Activated CD4-positive, CD25-positive, alpha-beta regulatory T cell treated with anti-CD3 and anti-CD28 coated beads, Interleukin-2, amount 50 U/mL, for 72 hours (primary cell): ENCODE measurements at places on chromosomes 13 and 19.

- DNase-seq: no peak
Measured at GRCh38 chr13:30648522-30649012, 30.8 kb downstream of the USPL1 start.

GRCh38 chr19:54035215-54036178 is 28.2 kb downstream of the VSTM1 start:
- DNase-seq: no peak

DNA sequence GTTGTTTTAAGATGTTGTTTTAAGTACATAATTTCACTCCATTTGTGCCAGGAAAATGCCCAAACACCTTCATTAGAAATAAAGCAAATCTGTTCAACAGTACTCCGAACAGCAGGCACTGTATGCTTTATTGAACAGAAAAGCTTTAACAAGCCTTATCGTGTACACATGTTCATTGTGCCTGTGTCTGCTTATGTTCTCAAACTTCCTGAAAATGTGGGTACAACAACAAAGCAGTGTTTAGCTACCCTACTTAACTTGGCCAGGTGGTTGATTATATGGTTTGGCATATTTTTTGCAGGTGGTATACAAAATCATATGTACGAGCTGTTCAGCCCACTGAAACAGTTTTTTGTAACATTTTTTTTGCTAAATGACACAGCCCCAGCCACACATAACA is 718.0 kb downstream of the DACH1 start:
- no peak for DNase-seq

- no peak for DNase-seq
Measured at GRCh38 chr13:43666403-43666802, 120.4 kb downstream of the ENOX1 start.

GRCh38 chr19:7636691-7637373 is at the start of gene STXBP2:
Gene STXBP2, plus strand, starts transcription at chr19:7637110. Its CDS starts 40 bp downstream, at chr19:7637150.
- DNase-seq: peak; percentile 91

- no peak for DNase-seq
Measured at GRCh38 chr13:19183676-19184075, 2.1 kb upstream of the TUBA3C start.

DNA sequence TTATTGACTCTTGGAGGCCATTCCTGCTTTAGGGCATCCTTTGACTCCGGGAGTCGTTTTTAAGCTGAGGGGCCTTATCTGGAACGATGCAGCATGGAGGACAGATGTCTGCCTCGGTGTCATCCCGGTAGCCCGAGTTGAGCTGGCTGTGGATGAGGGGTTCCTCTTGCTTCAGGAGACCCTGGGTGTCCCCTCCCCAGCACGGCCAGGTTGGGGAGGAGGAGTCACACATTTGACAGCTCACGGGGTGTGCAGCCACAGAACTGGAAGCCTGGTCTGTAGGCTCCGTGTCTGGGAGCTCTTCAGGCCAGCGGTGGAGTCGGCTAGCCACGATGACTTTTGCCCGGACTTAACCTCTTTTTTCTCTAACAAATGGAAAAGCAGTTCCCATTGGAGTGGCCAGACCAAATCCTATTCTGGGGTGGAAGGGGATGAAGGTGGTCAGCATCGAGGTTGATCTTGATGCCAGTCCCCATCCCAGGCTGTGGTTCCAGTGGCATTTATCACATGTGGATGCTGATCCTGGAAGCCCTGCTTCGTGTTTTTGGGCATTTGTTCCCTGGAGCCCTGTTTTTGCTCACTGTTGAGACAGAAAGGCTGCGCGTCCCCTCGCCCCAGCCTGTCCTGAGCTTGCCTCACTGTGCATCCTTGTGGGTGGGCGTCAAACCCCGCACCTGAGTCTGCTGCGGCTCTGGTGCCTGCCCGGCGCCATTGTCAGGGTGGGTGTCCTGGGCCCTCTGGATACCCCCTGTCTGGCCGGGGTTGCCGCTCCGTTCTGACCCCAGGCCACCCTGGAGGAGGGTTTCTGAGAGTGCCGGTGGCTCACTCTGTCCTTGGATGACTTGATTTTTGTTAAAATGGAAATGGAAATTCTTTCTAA is 12.0 kb downstream of the TFDP1 start:
- no peak for DNase-seq

DNA sequence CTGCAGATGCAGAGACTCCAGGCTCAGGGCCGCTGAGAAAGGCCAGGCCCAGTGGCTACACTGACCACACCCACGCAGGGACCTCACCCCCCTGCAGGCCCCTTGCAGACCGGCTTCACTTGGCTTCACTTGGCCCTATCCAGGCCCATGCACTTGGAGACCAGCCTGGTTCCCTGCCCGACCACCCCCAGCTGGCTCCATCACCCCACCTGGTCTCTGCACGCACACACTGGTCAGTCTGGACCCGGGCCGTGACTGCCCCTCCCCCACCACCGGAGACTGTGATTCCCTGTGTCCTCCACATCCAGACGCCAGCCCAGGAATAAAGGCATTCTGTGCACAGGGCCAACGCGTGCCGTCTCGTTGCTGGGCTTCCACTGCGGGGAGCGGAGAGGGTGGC is 4.9 kb upstream of the EBI3 start:
- DNase-seq: no peak

- no peak for DNase-seq
Measured at GRCh38 chr13:99053636-99054233, 75.9 kb upstream of the DOCK9 start.

DNA sequence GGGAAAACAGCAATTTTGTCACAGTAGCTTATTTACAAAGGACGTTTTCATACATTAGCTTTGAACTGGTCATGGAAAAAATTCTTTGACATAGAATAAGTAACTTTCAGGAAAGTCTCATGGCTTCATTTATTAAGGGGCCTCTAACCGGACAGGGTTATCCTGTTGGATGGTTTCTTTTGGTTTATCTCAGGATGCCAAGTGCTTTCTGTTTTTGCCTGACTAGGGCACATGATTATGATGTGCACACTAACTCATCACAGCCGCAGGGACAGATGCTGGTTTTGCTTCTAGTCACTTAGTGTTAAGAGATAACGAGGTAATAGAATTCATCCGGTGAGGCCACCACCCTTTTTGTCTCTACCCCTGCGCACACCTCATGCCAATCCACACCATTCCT is 53.0 kb downstream of the TGDS start:
- DNase-seq: no peak

DNA sequence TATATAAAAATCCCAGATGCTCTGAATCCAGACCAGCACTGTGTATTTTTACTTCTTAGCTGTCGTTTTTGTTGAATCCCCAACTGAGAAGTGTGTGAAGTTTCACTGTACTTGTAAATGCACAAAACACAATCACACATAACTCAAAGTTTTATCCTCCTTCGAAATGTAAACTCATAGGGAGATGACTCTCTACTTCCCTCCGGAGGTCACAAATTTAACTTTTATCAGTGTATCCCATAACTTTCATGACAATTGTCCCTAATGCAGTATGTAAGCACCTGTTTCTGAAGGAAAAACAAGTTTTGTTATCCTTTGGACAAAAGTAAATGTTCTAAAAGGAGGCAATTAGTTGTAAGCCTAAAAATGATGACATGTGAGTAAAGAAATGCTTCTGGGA is 665.0 kb upstream of the SLITRK6 start:
- DNase-seq: no peak

DNA sequence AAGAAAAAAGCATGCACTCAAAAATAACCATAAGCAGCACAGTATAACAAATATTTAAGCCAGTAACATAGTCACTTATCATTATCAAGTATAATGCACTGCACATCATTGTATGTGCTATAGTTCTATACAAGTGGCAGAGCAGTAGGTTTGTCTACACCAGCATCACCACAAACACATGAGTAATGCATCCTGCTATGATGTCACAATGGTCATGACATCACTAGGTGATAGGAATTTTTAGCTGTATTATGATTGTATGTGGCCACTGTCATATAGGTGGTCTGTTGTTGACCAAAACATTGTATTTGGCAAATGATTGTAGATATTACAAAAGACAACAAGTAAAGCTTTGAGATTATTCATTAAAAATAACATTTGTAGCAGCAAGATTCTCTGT is 860.7 kb upstream of the GPC6 start:
- no peak for DNase-seq

DNA sequence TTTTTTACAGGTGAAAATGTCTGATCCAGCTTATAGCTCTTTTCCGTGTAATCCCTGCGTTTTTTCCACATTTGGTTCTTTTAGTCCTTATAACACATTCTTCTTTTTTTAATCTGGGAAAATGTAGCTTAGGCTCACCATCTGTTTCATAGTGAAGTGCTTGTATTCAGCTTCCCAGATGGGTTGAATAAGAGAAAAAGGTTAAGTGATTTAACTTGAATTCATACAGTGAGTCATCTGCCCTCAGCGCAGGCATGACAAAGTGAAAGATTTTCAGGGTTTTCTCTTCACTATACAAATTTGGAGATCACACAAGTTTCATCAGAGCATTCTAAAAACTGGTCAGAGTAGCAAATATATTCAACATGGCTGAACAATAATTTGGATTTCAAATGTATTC is 224.8 kb downstream of the SPRY2 start:
- DNase-seq: no peak

DNA sequence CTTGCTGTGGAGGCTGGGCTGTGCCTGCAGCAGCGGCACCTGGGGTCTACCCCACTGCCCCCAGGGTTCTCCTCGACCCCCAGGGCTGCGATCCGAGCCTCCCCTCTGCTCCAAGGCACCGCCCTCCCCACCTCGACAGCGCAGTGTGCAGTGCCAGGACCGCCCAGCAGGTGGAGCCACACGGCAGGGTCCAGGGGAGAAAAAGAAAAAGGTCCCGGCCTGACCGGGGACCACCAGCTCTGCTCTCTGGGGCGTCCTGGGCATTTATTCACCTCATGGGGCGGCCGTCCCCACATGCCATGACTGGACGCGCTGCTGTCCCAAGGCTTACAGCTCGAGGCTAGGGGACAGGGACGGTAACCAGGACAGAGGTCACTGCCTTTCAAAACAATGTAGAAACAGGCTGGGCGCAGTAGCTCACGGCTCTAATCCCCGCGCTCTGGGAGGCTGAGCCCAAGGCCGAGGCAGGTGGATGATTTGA is 10.6 kb downstream of the REXO1 start:
- peak; percentile 77 for DNase-seq

DNA sequence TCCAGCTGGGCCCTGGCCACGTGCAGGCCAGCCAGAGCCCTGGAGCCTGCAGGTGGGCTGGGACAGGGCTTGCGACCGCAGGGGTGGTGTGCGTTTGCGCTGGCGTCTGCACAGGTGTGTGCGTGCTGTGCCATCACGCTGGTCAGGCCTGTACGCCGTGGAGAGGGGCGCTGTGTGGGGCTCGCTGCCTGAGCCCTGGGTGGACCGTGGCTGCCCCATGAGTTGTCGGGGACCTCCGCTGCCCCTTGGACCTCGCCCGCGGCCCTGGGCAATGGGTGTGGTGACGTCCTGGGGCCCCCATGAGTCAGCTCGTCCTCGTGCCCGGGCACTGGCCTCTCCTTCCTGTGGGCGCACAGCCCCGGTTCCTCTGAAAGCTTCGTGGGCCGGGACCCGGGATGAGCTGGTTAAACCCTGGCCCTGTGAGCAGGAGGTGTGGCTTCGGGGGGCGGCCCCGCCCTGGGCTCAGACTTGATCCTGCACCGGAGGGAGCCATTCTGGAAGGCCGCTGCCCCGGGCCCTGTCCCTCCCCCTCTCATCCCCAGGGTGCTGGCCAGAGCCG is 6.8 kb downstream of the CSNK1G2 start:
- no peak for DNase-seq

- DNase-seq: no peak
Measured at GRCh38 chr13:106867249-106867648, 299.3 kb upstream of the ARGLU1 start.

DNA sequence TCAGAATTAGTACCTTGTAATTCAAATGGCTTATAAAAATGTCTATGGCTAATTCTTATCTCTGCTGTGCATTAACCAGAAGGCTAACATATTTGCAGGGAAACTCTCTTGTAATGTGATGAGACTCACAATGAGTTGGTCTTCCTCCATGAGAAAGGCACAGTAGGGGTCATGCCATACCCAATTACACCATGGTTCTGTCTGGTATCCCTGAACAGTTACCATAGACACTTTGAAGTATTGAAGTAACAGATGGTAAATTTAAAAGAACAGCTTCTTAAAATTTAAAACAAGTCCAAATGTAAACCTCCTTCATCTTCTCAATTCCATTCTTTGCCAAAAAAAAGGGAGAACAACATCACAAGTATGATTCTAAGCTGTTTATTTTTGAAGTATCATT is 22.6 kb upstream of the SLAIN1 start:
- no peak for DNase-seq

GRCh38 chr19:18669524-18669817 is 14.0 kb upstream of the CRTC1 start:
- no peak for DNase-seq

DNA sequence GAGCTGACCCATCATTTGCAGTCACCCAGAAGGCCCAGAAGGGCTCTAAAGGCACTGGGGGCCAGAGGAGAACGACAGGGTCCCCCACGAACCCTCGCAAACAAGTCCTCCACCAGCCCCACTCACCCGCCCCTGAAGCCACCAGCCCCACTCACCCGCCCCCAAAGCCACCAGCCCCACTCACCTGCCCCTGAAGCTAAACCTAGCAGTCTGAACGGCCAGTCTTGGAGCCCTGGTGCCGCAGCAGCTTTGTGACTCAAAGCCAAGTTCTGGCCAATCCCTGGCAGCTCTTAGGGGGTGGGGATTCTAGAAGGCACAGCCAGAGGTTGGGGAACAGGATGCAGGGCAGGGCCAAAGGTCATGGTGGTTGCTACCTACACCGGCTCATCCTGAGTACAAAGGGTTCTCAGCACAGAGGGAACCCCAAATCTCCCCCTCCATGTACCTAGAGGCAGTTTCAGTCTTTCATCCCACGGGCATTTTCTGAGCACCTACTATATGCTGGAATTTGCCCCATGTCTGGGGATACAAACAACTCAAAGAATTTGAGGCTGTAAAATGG is at the start of gene IQCN:
Gene IQCN, minus strand, starts transcription at position 234 of the 562 bp plus-strand sequence. CDS start 4,974 bp downstream, outside the sequence.
- no peak for DNase-seq

DNA sequence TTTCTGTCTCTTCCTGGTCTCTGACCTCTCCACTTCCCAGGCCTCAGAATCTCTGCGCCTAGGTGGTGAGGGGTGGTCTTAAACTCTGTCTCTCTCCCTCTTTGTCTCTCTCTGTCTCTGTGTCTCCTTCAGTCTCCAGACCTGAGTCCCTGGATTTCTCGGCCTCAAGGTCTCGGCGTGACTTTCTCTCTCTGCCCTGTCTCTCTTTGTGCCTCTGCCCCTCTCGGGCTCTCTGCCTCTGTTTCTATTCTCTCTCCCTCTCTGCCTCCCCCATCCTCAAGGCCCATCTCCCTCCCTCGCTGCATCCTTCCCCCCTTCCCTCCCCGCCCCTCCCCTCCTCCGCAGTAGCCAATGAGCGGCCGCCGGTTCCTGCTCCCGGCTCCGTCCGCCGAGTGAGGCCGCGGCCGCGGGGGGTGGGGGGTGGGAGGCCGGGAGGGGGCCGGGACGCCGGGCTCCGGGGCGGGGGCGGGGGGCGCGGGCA is at the start of gene CACNG7:
Gene CACNG7, plus strand, starts transcription at position 344 of the 481 bp plus-strand sequence. CDS start 3,554 bp downstream, outside the sequence.
- DNase-seq: no peak
